GM20000 (cell line): ENCODE measurements at places on chromosomes 1 and 21.

GRCh38 chr21:45641480-45642035 is 2.0 kb upstream of the PCBP3 start:
- DNase-seq = no peak

- no peak for DNase-seq
Observed at GRCh38 chr1:55428231-55428630, 213.1 kb upstream of the USP24 start.

GRCh38 chr1:191634801-191635508 is 523.3 kb upstream of the RGS18 start:
- DNase-seq = no peak

DNA sequence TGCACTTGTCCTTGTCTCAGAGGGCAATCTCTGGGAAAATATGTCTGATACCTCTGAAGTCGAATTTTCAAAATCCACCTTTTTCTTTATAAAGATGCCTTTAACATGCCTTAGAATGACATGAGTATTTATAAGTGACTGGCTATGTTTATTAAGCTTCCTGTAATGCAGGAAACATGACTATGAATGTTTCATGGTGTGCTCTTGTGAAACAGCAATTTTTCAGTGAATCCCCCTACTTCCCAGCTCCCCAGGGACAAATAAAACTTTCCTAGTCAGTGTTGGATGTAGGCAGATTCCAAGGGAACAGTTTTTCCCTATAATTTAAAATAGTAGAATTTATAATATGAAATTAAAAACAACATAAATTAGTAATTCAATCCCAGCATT is 437.0 kb downstream of the LMO4 start:
- no peak for DNase-seq

DNA sequence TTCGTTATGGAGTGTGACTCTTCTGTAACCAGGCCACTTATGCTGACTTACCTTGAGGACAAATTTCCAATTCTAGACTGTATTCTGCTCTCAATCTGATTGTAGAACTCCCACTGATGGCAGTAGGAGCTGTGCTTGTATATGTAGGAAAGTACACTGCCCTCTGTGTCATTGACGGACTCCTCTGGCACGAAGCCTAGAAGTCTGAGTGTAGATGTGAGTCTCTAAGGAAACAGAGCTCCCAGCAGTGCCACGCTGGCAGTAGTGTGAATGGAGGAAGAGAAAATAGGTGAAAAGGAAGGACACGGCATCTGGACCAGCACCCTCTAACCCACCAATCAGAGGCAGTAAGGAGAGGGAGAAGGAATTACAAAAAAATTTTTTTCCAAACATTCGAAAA is 130.4 kb upstream of the ADGRL2 start:
- no peak for DNase-seq

DNA sequence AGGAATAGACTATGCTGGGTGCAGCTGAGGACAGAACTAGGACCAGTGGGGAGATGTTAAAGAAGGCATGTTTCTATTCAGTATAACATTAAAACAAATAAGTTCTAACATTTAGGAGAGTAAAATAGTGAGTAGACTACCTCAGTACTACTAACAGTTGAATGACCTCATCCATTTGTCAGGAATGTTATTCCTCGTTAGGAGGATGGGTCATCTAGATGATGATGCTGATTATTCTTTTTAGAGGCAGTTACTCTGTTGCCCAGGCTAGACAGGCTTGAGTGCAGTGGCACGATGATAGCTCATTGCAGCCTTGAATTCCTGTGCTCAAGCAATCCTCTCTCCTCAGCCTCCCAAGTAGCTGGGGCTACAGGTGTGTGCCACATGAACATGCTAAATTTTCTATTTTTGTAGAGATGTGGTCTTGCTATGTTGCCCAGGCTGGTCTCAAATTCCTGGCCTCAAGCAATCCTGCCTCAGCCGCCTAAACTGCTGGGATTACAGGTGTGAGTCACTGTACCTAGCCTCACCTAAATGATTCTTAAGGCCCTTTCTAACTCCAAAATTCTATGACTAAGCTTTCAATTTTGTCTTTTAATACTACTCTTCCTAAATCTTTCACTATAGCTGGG is 9.3 kb downstream of the EEIG2 start:
- no peak for DNase-seq

DNA sequence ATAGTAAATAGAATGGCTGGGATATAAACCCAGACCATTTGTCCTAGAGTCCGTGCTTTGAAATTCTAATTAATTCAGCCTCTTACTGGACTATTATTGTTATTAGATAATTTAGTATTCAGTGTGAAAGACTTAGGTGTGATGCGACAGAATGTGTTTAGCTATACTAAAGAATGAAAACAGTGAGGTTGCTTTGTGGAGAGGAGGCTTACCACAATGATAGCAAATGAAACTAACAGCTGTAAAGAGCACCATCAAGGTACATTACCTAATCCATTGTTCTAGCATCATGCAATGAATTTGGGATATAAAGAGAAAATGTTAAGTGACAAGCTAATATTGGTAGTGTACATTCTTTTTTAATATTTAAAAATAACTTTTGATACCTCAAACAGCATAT is 911.1 kb downstream of the KCNT2 start:
- peak; percentile 14 for DNase-seq
